ENCODE measurements at places on chromosomes 4 and X. TPM values are rescaled to one million over a fixed set of nuclear protein-coding genes. Genes with fewer than 3 reads are reported as not detected.

The NEUROG2 gene
- not detected for total RNA-seq

- no peaks in the 10 kb centered on the region for H3K4me1 ChIP-seq
- no peak overlapping the region for H3K4me3 ChIP-seq
- no peaks in the 10 kb centered on the region for H3K36me3 ChIP-seq
- H3K27me3 ChIP-seq: no peaks in the 10 kb centered on the region
These were observed 1919.8 kb upstream of the AGA start for GRCh38 chr4:179361978-179362486.

DNA sequence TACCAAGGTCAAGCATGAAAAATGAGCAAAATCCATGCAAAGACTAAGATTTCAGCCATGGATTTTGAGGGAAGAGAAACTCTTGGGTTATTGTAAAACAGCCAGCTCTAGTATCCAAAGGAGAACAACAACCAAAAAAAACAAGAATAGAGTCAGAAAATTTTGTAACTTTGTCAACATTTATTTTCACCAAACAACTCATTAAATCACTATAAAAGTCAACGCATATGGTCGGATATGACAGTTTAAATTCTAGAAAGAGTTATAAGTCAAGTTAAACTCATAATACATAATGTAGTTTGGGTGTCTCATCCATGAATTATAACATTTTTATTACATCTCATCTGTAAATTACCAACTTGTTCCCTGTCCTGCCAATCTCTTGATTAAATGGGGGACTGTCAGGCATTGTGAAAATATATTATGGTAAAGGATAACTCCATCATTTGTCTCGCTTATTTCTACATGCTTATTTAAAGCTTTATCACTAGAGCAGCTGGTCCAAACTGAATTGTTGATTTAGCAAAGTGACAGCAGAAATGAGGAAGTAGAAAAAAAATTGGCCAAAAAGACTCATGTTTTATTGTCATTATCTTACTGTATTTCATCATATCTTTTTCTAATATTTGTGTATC is 224.8 kb upstream of the NOCT start:
- no peak overlapping the region for H3K4me3 ChIP-seq
- H3K4me1 ChIP-seq: no peaks in the 10 kb centered on the region
- DNase-seq: no peak
- H3K27me3 ChIP-seq: no peaks in the 10 kb centered on the region
- H3K27ac ChIP-seq: no peak overlapping the region

DNA sequence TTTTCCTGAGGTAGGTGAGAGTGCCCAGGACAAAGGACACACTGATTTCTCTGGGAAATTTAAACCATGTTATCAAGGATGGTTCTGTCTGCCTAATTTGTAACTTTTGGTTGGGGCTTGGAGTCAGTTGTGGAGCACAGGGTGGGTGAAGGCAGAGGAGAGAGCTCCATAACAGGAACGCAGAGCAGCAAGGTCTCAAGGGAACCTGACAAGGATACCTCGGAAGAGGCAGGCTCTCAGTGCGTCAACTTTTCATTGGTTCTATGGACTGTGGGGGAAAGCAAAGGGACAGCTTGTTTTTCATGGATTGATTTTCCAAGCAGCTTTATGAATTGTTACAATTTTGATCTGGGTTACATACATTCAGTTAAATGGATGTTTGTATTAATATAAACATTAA is 110.4 kb downstream of the SLIT2 start:
- no peaks in the 10 kb centered on the region for H3K4me1 ChIP-seq
- H3K36me3 ChIP-seq: no peaks in the 10 kb centered on the region
- no peaks in the 10 kb centered on the region for H3K27me3 ChIP-seq
- no peak overlapping the region for H3K27ac ChIP-seq

The NIPAL1 gene
- 5.6 TPM for total RNA-seq
